ENCODE measurements at places on chromosomes 12 and 14. TPM values are rescaled to one million over a fixed set of nuclear protein-coding genes. Genes with fewer than 3 reads are reported as not detected.

Gene ADAM21
- total RNA-seq = not detected

Gene TSPAN19
- total RNA-seq = not detected

Gene POTEG
- not detected for total RNA-seq

Gene GLT1D1
- total RNA-seq = not detected

Gene CELA1
- total RNA-seq = not detected

Gene KRT73
- not detected for total RNA-seq

Gene CYP27B1
- total RNA-seq = 2.1 TPM

Gene YEATS4
- 38.1 TPM for total RNA-seq

Gene CD163
- total RNA-seq = not detected

Gene TMEM119
- total RNA-seq = 0.14 TPM

Gene CD163L1
- total RNA-seq = 0.52 TPM

Gene PSMD9
- 116 TPM for total RNA-seq

Gene RPL10L
- not detected for total RNA-seq

Gene SOS2
- total RNA-seq = 12.6 TPM

Data from A549 treated with DMSO at 1 μM for 4 hours (cell line).